Heart left ventricle (tissue), 16 donors: ENCODE measurements at places on chromosomes 1 and 21. TPM values are rescaled to one million over a fixed set of nuclear protein-coding genes. Genes with fewer than 3 reads are reported as not detected.

- peaks cover 13% of the 10 kb centered on the region for H3K36me3 ChIP-seq
- H3K4me1 ChIP-seq, result peaks cover 22% of the 10 kb centered on the region
- peak overlapping the region; percentile 75 for H3K4me3 ChIP-seq
- no peak overlapping the region for H3K27ac ChIP-seq
- H3K27me3 ChIP-seq, result no peaks in the 10 kb centered on the region
Measured at GRCh38 chr1:40532844-40533424, 1.5 kb downstream of the ZNF684 start.

GRCh38 chr1:56074007-56074651, 505.2 kb downstream of the PLPP3 start:
- H3K27me3 ChIP-seq, result no peaks in the 10 kb centered on the region
- H3K4me1 ChIP-seq, result peaks cover 25% of the 10 kb centered on the region
- H3K4me3 ChIP-seq, result no peak overlapping the region
- no peaks in the 10 kb centered on the region for H3K36me3 ChIP-seq

DNA sequence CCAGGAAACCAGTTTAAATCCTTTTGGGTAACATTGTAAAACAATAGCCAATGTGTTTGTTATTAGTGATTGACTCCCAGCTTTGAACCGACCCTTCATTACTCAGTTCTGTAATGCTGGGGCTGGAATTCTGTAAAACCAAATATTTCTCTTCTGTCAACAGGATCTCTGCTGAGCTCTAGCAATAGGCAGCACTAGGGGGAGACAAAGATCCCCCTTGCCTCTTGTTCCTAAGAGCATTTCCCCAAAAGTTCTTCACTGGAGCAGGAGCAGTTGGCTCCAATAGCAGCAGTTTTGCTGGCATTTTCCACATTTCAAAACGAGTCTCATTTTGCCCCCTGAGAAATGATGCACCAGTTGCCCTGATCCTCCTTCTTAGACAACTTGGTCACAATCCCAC, 1671.1 kb downstream of the MRPL39 start:
- H3K27ac ChIP-seq, result no peak overlapping the region
- no peak for DNase-seq
- H3K27me3 ChIP-seq, result no peaks in the 10 kb centered on the region
- no peaks in the 10 kb centered on the region for H3K4me1 ChIP-seq

DNA sequence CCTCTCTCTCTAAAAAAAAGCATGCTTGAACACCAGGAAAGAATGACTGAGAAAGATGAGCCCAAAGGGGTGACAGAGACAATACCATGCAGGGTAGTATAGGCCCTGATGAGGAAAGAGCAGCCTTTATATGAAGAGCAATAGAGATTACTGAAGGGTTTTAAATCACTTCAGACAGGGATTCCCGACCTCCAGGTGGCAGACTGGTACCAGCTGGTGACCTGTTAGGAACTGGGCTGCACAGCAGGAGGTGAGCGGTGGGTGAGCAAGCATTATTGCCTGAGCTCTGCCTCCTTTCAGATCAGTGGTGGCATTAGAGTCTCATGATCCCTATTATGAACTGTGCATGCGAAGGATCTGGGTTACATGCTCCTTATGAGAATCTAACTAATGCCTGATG, 30.8 kb upstream of the GTF2B start:
- H3K4me1 ChIP-seq, result no peaks in the 10 kb centered on the region
- no peak for DNase-seq
- no peak overlapping the region for H3K4me3 ChIP-seq
- peaks cover 11% of the 10 kb centered on the region for H3K36me3 ChIP-seq

GRCh38 chr21:44846485-44847260, 26.8 kb downstream of the PTTG1IP start:
- peak overlapping the region; percentile 58 for H3K4me3 ChIP-seq
- peaks cover 32% of the 10 kb centered on the region for H3K36me3 ChIP-seq
- H3K27me3 ChIP-seq, result no peaks in the 10 kb centered on the region
- DNase-seq, result peak; percentile 65
- H3K4me1 ChIP-seq, result peaks cover 34% of the 10 kb centered on the region

GRCh38 chr1:168164771-168165170, 14.0 kb upstream of the TIPRL start:
- H3K27ac ChIP-seq, result no peak overlapping the region
- no peak for DNase-seq
- H3K4me1 ChIP-seq, result no peaks in the 10 kb centered on the region
- no peaks in the 10 kb centered on the region for H3K36me3 ChIP-seq

DNA sequence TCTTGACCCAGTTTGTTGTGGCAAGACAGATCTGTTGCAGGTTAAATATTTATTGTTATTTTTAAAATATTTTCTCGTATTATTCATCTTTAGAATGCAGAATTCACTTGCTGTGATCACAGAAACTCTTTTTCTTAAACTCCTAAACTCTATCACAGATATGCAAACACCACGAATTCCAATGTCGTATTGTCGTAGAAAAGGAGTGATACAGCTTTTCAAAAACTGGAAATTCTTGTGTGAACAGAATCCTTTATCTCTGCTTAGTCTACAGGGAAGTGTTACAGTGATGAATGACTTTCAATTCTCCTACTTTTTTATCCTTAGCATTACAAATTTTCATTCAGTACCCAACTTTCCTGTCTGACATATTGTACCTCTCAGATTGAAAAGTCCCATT, 1329.5 kb upstream of the B3GALT2 start:
- H3K27me3 ChIP-seq, result no peaks in the 10 kb centered on the region
- no peaks in the 10 kb centered on the region for H3K36me3 ChIP-seq
- H3K4me1 ChIP-seq, result no peaks in the 10 kb centered on the region
- no peak overlapping the region for H3K4me3 ChIP-seq
- H3K27ac ChIP-seq, result no peak overlapping the region

DSCAM gene
- polyA plus RNA-seq, result 0.03 TPM

DNA sequence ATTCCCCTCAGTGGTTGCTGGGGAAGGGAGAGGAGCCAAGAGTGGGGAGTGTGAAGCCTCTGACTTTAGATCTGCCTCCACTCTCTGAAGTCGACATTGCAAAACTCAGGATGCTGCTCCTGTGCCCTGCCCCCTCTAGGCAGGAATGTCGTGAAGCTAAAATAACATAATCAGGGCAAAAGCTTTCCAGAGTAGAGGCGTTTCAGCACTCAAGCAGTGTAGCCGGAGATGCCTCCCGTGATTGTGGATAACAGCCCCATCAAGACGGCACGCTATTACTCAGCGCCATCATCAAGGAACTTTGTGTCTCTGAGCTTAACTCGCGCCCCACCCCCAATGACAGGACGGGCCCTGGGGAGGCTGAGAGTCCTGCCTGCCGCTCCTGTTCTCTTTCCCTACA, 60.0 kb downstream of the FBXO2 start:
- no peaks in the 10 kb centered on the region for H3K27me3 ChIP-seq
- H3K36me3 ChIP-seq, result no peaks in the 10 kb centered on the region
- H3K27ac ChIP-seq, result no peak overlapping the region
- H3K4me3 ChIP-seq, result no peak overlapping the region
- no peak for DNase-seq
- H3K4me1 ChIP-seq, result no peaks in the 10 kb centered on the region

OR2AK2 gene
- polyA plus RNA-seq, result not detected

DNA sequence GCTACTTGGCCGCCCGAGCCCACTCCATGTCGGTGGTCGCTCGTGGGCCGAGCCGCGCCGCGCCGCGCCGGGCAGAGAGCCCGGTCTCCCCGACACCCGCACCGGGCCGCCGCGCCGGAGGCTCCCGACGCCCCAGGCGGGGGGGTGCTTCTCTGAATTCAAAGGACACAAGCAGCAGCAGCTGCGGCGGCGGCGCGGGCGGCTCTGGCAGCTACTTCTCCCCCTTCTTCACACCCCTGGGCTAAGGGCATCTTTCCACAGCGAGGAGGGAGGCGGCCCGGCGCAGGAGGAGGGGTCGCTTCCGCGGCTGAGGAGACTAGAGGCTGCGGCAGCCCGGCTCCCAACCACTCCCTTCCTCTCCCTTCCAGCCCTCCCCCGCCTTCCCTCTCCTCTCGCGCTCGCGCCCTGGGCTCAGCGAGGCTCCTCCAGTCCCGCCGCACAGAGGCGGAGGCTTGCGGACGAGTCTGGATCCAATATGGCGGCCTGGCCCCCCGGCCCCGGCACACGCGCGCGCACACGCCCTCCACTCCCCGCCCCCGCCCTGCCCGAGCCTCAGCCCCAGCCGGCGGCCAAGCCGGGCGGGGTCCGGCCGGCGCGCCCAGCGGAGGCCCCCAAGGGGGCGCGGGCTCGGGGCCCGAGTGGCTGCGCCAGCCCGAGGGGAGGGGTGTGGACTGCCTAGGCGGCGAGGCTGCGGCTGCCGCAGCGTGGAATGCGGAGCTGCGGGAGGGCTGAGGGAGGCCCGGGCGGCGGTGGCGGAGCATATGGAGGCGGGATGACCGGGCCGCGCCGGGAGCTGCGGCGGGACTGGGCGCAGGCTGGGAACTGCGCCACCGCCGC, at the start of gene CDC42BPA:
Gene CDC42BPA (minus strand): TSS at position 477 of the 837 bp plus-strand sequence. CDS start 1,310 bp downstream, outside the sequence.
- no peaks in the 10 kb centered on the region for H3K27me3 ChIP-seq
- H3K36me3 ChIP-seq, result no peaks in the 10 kb centered on the region
- DNase-seq, result peak; percentile 89
- H3K4me3 ChIP-seq, result peak within 1 kb of the TSS; percentile 83
- H3K27ac ChIP-seq, result peak within 1 kb of the TSS; percentile 95
- H3K4me1 ChIP-seq, result no peaks in the 10 kb centered on the region

DNA sequence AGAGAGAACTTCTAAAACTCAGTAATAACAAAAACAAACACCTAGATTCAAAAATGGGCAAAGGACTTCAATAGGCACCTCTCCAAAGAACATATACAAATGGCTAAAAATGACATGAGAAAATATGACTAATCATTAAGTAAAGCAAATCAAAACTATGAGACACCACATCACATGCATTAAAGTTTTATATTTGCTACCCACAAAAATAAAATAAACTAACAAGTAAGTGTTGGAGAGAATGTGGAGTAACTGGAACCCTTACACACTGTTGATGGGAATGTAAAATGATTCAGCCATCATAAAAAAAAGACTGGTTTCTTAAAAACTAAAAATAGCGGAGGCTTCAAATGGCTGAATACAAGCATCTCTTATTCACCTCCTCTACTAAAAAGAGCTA, 262.1 kb upstream of the PKN2 start:
- H3K36me3 ChIP-seq, result no peaks in the 10 kb centered on the region
- no peaks in the 10 kb centered on the region for H3K27me3 ChIP-seq
- H3K4me1 ChIP-seq, result no peaks in the 10 kb centered on the region
- no peak overlapping the region for H3K4me3 ChIP-seq
- DNase-seq, result no peak

GJA5 gene
- polyA plus RNA-seq, result 5.8 TPM

PPIAL4G gene
- polyA plus RNA-seq, result not detected

DNA sequence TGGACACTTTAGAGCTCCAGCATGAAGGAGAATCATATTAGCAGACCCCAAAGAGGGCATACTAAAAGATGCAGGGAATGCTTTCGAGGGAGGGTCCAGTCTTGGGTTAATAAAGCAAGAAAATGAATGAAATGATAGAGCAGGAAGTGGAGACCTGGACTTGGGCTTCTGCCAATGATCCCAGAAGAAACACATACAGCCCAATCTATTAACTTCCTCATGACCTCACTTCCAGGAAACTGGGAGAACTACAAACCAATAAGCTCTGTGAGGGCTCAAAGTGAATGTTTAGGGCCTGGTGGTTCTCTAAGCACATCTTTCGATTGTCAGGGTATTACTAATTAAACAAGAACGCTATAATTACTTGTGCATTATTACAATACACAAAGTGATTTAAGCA, 53.6 kb upstream of the SSX2IP start:
- H3K27ac ChIP-seq, result no peak overlapping the region
- no peaks in the 10 kb centered on the region for H3K36me3 ChIP-seq
- no peaks in the 10 kb centered on the region for H3K27me3 ChIP-seq
- no peak overlapping the region for H3K4me3 ChIP-seq
- H3K4me1 ChIP-seq, result no peaks in the 10 kb centered on the region

- H3K27me3 ChIP-seq, result no peaks in the 10 kb centered on the region
- H3K27ac ChIP-seq, result no peak overlapping the region
- no peaks in the 10 kb centered on the region for H3K4me1 ChIP-seq
- DNase-seq, result no peak
- H3K36me3 ChIP-seq, result no peaks in the 10 kb centered on the region
- H3K4me3 ChIP-seq, result no peak overlapping the region
Measured at GRCh38 chr1:230744382-230744781, 2.8 kb upstream of the CAPN9 start.

DNA sequence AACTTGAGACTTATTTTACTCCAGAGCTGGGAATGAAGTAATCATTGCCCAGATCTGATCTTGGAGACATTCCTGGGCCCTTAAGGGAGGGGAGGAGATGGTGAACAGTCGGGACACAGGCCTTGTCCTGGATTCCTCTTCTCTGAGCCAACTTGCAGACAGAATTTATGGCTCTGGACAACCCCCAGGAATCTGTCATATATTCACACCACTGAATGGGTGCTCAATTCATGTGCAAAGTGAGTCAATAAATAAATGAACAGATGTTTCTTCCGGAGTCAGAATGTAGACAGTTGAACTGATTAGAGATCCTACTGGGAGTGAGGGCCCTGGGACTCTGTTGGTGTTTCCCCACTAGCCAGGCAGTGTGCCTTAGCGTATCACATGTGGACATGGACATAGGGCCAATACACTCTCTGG, 2.6 kb downstream of the TUFT1 start:
- H3K27ac ChIP-seq, result no peak overlapping the region
- no peak overlapping the region for H3K4me3 ChIP-seq
- no peaks in the 10 kb centered on the region for H3K27me3 ChIP-seq
- H3K4me1 ChIP-seq, result peaks cover 5% of the 10 kb centered on the region
- no peak for DNase-seq
